ENCODE measurements at places on chromosomes 6 and 20. TPM values are rescaled to one million over a fixed set of nuclear protein-coding genes. Genes with fewer than 3 reads are reported as not detected.

SAMD10 gene
- 30.7 TPM for total RNA-seq

ANKRD66 gene
- total RNA-seq: not detected

TFAP2D gene
- not detected for total RNA-seq

FAM162B gene
- not detected for total RNA-seq

PLA2G7 gene
- total RNA-seq: not detected

FRK gene
- total RNA-seq: 0.05 TPM

FNDC11 gene
- total RNA-seq: 0.18 TPM

MEP1A gene
- total RNA-seq: not detected

UST gene
- 2.8 TPM for total RNA-seq

RAMACL gene
- 0.30 TPM for total RNA-seq

CTCFL gene
- total RNA-seq: not detected

STMND1 gene
- not detected for total RNA-seq

PKIB gene
- total RNA-seq: 2.5 TPM

DNA sequence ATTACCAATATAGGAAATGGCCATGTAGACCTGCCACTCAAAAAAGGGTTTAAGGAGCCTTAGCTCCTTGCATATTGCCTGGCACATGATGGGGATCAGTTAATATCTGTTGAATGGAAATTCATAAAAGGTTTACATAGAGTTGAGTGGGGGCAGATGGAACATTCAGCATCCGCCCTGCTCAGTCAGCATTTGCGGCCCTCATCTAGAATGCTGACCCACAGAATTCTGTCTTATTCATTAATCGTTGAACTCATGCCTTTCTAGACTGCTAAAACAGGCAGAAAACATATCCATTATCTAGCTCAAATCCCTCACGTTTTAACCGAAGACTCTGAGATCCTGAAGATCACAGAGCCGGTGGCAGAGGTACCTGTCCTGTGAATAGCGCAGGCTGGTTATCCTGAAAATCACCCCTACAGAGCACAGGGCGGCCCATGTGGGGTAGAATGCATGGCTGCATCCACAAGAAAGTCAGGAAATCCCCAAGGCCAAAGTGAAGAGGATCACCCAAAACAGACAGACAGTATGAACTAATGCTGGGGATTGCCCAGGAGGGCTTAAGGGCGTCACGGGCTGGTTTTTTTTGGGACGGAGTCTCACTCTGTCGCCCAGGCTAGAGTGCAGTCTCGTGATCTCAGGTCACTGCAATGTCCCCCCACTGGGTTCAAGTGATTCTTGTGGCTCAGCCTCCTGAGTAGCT, 59.9 kb downstream of the CNBD2 start:
- no peak for DNase-seq

- DNase-seq: no peak
Measured at GRCh38 chr6:132418235-132418965, 17.1 kb upstream of the MOXD1 start.

DNA sequence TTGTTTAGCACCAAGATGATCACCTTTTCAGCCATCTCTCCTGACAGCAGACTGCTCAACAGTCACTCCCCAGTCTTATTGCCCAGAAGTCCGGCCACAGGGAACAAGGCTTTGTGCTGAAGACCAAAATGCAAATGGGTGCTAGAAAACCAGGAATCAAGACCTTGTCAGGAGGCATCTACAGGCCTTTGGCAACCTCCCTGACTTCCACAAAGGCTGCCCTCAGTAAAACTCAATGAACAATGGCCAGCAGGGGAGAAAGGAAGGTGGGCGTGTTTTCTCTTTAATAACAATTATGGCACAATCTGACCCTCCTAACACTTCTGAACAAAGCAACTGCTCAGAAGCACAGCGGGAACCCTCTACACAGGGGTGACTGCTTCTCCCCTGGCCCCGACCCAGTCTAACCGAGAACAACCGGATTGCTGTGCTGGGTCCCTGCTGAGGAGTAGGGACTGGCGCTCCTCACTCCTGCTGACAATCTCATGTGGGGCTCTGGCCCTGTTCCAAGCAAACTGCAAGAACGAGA, 41.6 kb downstream of the PLCG1 start:
- DNase-seq: peak; percentile 5

- no peak for DNase-seq
Measured at GRCh38 chr20:48949304-48950170, 28.0 kb downstream of the ARFGEF2 start.

GRCh38 chr6:162852840-162853577, 125.2 kb downstream of the PACRG start:
- DNase-seq: no peak

DNA sequence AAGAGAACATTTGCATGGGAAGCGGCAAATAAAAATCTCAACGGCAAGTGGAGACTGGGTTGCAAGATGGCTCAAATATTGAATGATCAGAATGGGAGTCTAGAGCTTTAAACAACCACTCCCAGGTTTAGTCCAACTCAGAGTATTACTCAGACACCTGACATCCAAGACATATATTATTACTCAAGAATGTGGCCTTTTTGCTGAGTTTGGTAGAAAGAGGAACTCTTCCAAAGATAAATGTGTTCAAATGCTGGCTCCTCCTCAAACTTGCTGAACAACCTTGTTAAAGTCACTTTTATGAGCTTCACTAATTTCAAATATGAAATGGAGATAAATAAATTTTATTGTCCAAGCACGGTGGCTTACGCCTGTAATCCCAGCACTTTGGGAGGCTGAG, 77.8 kb downstream of the ESR1 start:
- no peak for DNase-seq

GRCh38 chr20:6515261-6515660, 252.2 kb upstream of the BMP2 start:
- DNase-seq: no peak

DNA sequence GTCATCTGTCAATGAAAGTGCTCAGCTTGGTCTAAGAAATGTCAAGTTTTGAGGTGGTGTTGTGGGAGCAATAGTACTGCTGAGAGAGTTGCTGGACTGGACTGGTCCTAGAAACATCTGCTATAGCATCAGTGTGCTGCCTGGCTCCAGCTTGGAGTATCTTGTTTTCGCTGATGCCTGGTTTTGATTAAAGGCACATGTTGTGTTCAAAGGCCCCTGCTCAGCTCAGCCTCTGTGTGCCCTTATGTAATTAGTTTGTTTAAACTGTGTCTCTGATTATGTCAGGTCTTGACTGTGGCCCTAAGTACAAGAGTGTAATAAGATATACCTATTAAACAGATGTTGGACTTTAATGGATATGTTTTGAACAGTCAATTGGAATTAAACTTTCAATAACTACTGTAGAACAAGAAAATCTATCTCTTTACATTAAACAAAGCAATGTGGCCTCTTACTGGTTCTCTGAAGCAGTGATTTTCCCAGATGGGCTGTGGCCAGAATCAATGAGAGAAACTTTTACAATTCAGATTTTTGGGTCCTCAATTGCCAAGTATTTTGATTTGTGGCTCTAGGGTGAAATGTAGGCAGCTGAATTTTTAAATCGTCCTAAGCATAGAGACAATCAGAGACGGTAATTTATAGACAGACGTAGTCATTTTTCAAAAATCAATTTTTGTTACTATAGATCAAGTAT, 668.2 kb downstream of the DHX35 start:
- no peak for DNase-seq

GRCh38 chr20:48019940-48020339, 234.7 kb upstream of the SULF2 start:
- DNase-seq: no peak

DNA sequence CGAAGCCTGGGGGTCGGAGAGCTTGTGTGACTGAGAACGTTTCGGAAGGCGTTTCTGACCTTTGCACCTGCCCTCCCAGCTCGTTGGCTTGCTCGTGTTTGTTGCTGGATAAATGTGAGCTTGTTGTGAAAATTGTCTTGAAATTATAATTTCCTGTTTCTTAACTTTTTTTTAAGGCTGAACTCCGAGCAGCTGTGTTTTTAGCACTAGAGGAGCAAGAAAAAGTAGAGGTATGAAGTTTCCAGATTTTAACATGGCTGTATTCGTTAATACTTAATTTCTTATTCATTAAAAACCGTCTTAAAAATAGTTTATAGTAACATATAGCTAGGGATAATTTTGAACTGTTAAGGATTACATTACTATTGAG, 672 bp downstream of the CEP43 start:
- DNase-seq: no peak

- no peak for DNase-seq
Measured at GRCh38 chr20:56781108-56781739, 152.1 kb downstream of the TFAP2C start.

GRCh38 chr20:8043687-8044282, 24.2 kb upstream of the TMX4 start:
- DNase-seq: peak; percentile 18

- DNase-seq: no peak
Measured at GRCh38 chr20:37137547-37137946, 41.6 kb upstream of the RPN2 start.

DNA sequence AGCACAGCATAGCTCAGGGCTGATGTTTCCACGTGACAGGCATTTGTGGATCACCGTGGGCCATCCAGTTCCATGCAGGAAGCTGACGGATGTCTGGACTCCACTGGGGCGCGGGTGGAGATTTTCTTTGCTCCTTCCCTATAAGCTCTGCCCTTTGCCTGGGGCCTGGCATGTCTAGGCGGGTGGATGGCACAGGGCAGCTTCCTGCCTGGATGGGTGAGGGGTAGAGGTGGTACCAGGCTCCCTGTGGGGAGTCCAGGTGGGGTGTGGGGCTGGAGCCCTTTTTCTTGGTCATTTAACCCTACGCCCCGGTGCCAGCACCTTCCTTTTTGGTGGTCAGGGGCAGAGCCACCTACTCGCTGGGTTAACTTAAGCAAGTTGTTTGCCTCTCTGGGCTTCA, 10.4 kb downstream of the FAM110A start:
- no peak for DNase-seq

DNA sequence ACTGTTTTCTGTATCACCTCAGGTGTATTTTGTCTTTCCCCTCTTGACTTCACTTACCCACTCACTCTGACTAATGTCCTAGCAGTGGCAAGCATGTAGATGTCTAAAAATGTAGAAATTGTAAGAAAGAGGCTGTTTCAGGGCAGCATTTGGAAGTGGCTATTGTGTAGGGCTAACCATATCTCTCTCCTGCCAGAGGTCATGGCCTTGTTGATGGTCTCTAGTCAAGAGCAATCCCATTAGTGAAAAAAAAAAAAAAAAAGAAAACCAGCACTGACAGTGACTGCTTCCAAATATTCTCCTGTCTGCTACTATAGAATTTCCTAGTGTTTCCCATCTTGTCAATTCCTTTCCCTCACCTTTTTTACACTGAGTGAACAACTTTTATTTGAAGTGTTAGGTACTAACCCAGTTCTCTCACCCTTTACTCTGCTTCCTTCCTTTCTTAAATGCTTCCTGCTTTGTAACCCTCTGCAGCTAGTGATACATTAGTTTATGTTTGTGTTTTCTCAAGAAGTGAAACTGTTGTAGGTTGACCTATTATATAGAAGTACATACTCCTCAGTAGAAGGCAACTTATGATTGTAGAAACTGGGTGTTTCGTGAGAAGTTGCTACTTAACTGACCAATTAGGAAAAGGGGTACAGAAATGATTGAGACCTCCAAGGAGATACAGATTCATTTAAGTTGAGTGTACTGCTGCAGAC, 174.1 kb upstream of the PTPRK start:
- DNase-seq: no peak

DNA sequence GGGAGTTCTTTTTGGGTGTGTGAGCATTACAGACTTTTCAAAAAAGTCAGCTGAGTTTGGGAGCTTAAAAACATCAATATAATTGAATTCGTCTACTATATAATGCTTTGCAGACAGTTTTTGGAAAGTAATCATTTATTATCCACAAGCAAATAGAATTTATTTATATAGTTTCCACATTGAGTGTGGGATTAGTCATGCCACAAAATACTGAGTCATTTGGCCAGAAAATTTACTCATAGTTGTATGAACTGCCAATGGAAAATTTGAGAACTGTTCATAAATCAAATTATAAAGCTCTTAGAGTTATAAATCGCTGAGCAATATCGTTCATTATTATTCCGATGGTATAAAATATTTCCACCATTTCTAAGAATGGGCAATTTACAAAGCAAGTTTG, 5.0 kb downstream of the BEND6 start:
- no peak for DNase-seq

DNA sequence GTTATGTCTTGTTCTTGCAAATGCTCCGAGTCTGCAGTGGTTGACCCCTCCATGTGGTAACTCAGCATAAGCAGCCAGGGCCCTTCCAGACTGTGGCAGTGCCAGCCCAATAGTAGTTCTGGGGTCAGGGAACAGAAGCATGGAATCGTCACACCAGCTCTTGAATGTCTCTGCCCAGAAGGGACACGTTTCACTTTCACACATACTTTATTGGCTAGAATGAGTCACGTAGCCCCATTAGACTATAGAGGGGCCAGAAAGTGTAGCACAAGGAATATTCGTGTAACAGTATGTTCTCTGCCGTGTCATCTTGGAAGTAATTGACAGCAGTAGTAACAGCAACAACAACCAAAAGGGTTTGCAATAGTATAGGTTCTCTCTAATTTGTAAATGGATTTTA, 254.7 kb downstream of the FARS2 start:
- peak; percentile 15 for DNase-seq

DNA sequence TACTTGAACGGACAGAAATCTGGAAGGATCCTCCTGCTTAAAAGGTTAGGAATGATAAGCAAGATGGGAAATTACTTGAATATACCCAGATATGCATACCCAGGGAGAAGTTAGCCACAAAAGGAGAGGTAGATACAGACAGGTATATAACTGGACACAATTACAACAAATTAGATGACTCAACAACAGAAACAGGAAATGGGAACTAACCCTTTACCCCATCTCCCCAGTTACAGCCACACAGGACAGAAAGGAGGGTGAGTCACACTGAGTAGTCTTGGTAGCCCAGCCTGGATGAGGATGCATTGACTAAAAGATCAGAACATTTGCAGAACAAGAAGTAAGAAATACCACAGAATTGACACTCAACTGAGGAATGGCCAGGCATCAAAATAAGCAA, 61.2 kb downstream of the C6orf52 start:
- peak; percentile 19 for DNase-seq

All from activated CD4-positive, alpha-beta T cell treated with anti-CD3 and anti-CD28 coated beads for 36 hours (primary cell).